Epithelial cell of proximal tubule (primary cell): ENCODE measurements at places on chromosomes 3 and 15.

DNA sequence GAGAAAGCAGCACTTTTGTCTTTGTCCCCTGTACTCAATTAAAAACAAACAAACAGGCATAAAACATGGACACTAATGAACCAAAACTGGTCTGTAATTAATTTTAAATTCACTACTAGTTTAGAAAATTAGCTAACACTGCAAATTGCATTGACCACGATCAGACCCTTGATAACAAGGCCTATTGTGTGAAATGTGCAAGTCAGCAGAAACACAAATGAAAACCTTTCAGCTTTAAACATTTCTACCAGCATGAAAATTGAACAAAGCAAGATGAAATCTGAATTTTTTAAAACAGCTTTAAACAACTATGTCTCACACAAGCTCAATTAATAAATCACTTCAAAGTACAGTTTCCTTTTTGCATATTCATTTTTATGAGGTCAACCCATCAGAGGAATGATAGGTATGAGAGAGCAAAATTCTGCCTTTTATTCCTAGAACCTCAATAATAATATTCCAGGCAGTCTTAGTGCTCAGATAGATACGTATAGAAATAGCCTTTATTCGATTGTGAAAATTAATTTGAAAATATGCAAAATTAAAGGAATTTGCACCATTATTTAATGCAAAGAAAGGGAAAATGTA is 27.0 kb upstream of the CHMP2B start:
- DNase-seq: no peak

- no peak for DNase-seq
Observed at GRCh38 chr15:46242935-46243334, 608.1 kb downstream of the SQOR start.

DNA sequence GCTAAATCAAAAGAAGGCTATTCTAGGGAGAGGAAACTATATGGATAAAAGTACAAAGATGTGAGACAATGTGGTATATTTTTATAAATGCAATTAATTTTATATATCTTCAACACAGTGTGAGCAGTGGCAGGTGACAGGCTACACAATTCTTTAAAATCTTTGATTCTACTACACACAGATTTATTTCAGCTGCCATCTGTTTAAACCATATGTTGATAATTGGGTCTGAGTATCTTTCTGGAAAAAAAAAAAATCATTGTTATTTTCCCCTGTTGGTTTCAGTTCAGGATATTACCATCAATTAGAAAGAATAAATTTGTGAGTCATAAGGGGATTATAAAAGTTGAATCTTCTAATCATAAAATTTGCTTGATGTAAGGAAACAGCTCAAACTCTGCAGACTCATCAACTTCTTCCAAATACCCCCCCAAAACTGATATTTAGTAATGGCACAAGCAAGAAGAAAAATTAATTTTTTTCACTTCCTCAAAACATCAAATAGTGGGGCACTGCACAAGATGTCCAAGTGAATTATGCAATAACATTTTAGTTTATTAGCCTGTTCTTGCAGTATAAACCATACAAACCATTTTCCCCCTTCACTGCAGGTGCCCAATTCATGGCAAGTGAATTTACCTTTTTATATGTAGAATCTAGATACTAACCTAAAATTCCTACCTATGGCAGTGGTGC is 12.0 kb downstream of the PIERCE2 start:
- DNase-seq: no peak

DNA sequence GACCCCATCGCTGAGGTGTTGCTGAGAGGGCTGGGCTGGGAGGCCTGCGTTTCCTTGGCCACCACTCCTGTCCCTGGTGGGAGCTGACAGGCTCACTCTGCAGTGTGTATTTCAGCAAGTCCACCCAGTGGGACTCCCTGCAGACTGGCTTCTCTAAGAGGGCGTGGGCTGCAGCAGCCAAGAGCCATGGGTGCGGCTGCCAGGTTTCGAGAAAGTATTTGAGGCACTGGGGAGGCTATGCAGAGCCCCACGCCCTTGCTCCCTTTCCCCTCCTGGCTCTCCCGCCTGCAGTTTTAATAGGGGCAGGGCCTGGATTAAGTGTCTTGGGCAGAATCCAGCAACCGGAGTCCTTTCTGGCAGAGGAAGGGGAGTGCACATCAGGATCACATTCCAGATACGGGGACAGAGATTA is 242.1 kb downstream of the THSD4 start:
- DNase-seq: no peak

DNA sequence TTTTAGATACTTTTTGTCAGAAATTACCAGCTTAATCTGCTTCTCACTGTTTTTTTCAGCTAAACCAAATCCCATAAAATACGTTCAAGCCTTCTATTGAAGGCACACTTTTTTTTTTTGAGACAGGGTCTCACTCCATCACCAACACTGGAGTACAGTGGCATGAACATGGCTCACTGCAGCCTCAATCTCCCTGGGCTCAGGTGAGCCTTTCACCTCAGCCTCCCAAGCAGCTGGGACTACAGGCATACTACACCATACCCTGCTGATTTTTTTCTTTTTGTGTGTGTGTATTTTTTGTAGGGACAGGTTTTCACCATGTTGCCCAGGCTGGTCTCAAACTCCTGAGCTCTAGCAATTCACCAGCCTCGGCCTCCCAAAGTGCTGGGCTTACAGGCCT is 3.7 kb downstream of the RAF1 start:
- DNase-seq: no peak

- DNase-seq: no peak
Observed at GRCh38 chr15:52153900-52154895, 37.0 kb downstream of the GNB5 start.

- DNase-seq: no peak
Observed at GRCh38 chr3:184600685-184601377, 39.2 kb downstream of the EPHB3 start.

DNA sequence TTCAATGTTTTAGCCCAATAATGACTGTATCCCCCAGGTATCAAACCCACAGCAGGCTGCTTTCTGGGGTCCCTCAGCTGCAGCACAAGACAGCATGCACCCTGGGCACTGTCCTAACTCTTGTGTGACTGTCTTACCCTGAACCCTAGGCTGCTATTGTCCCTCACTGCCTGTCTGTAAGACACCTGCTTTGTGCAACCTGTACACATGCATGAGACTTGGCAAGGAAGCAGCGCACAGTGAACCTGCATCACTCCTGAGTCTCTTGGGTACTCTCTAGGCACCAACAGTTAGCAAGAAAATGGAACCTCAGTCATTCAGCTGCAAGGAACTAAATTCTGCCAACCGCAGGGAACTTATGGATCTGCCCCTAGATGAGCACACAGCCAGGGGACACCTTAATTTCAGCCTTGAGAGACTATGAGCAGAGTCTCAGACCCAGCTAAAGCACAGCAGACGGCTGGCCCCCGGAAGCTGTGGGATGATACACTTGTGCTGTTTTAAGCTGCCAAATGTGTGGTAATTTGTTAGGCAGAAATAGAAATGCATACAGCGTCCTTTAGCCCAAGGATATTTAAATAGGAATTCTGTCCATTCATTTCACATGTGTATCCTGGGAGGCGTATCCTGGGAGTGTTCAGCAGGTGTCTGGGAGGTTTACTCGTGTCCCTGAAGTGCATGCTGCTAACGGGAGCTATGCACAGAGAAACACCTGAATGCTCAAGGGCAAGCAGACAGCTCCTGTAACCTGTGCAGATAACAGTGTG is 223.8 kb downstream of the KLF13 start:
- no peak for DNase-seq

DNA sequence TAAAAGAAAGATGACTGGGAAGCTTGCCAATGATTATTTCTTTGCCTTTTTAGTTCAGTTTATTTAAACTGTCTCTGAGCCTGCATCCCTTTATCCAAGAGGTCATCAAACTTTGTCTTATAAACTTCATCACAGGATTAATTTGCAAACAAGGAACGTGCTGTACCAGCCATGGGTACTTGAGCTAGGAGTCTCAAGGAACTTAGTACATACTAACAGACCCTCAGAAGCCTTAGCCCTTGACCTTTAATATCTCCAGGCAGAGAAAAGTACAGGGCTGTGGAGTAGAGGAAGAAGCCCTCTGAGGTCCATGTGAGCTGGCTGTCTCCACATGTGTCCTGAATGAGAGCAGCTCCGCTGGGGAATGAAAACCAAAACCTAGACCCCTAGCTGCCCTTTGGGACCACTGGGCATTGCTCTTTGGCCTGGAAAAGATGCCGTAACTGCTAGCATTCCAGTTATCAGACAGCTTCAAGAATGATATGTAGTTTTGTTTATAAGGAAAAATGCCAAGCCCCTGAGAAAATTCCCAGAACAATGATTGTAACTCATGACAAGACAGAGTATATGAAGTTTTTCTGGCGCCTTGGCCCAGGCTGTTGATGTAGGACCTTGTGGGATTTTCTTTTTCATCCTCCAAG is 92.1 kb downstream of the ASB7 start:
- no peak for DNase-seq

DNA sequence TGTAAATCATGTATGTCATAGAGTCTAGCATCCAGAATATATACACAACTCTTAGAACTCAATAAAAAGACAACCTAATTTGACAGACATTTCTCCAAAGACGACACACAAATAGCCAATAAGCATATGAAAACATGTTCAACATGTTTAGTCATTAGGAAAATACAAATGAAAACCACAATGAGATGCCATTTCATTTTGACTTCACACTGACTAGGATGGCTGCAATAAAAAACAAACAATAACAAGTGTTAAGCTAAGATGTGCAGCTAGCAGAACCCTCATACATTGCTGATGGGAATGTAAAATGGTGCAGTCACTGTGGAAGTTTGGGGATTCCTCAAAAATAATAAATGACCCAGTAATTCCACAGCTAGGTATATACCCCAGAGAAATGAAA is 16.4 kb downstream of the SPG11 start:
- no peak for DNase-seq

GRCh38 chr3:49238274-49239127 is 38.5 kb downstream of the C3orf62 start:
- no peak for DNase-seq

GRCh38 chr3:52920841-52921240 is 23.5 kb upstream of the STIMATE start:
- DNase-seq: no peak

DNA sequence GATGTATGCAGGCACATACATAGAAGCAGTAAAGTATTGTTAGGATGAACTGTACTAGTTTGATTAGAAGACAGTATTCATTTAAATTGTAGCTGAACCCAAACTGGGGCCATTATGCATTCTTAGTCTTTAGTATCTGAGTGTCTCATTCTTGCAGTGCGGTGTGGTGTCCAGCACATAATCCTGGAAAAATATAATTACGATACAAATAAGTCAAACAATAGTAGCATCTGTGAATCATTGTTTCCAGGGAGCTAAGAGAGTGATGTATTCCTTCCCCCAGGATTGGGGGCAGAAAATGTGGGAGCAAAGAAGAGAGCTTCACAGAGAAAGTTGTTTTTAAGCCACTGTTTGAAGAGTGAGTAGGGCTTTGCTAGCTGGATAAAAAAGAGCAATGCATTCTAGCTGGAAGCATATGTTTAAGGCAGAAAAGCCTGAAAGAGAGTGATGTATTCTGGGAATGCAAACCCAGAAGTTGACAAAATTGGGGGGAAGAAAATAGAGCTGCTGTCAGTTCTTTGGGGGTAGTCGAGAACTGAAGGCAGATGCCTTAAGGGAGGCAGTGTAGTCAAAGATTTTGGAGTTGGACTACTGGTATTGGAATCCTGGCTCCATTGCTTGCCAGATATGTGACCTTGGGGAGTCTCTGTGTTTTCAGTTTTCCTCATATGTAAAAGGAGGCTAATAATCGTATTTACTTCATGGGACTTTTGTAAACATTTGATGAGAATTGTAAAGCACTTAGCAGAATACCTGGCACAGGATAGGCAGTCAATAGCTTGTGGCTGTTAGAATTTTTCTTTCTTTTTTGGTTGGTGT is 14.1 kb downstream of the SLMAP start:
- no peak for DNase-seq

GRCh38 chr15:59873644-59874272 is 130.4 kb upstream of the FOXB1 start:
- no peak for DNase-seq

DNA sequence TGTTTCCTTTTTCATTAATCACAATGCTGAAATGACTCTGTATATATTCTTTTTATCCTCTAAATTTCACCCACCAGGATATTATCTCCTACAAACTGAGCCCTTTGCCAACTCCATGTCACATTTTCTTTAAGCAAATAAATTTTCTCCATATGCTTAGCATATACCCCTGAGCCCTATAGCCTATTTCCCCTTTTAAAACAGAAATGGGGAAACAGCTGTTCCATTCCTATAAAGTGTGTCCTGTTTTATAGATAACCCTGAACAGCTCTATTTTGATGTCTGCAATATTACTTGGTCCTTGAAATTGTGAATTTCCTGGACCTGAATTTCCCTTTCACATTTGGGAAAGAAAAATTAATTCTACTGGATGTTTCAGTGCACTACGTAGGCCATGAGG is 15.6 kb upstream of the FILIP1L start:
- no peak for DNase-seq

DNA sequence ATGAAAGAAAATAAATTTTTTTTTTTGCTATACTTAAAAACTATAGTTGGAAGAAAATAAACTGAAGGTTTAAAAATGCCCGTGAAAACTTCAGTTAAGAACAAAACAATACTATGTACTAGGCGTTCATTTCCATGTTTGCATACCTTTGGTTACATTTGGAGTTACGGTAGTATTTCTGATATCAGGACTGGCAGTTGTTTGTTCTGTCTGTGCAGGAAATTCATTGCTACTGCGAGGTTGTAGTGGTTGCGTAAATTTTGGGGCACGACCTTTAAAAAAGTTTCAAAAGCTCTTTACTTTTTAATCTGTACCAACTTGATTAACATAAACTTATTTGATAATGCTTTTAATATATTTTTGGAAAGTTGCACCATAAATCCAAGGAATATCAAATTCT is 47.9 kb downstream of the ST3GAL6 start:
- DNase-seq: no peak

GRCh38 chr3:149023951-149024350 is 32.6 kb downstream of the GYG1 start:
- DNase-seq: no peak

- no peak for DNase-seq
Observed at GRCh38 chr3:29637068-29637467, 356.2 kb downstream of the RBMS3 start.

GRCh38 chr15:39887211-39887610 is 32.9 kb downstream of the GPR176 start:
- no peak for DNase-seq
